M059J (cell line): ENCODE measurements at places on chromosomes 11 and 22. TPM values are rescaled to one million over a fixed set of nuclear protein-coding genes. Genes with fewer than 3 reads are reported as not detected.
A peak's percentile ranks its signal among the peaks of the same experiment; 100 is the strongest.

LDLRAD3 gene
- 6.8 and 12.1 TPM in 2 replicates for total RNA-seq

ARVCF gene
- total RNA-seq, result 4.8 and 5.1 TPM in 2 replicates

DNA sequence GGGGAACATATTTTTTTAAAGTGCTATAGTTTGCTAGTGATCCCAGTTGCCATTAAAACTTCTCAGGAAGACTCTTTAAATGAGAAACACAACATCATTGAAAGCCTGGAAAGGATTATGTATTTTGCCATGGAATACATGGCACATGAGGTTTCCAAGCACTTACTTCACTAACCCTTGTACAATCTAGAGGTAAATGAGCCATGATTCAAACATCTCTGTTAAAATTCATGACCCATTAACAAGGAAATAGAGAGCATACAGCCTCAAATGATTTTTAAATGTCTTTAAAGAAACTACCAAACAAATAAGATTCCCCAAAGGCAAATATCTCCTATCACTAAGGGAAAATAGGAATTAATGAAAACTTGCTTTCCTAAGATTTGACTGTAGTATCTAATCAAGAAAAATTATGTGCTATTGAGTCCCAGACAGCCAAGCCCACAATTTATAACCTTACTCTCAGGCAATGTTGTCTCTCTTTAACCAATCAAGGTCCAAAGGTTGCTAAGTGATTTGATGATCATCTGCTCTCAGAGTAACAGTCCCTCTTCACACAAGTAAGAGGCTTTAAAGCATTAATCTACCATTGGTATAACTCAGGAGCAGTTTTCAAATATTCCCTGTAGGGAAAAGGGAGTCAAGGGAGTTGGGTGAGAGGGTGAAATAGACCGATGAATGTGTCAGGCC, 92.0 kb upstream of the DDI1 start:
- no peak for DNase-seq

GRCh38 chr22:25448435-25449051, 115.9 kb upstream of the GRK3 start:
- peak; percentile 13 for DNase-seq

RAG1 gene
- total RNA-seq, result 0.52 and 0.57 TPM in 2 replicates

GRCh38 chr22:42368379-42369249, 63.6 kb downstream of the NFAM1 start:
- no peak for DNase-seq

DNA sequence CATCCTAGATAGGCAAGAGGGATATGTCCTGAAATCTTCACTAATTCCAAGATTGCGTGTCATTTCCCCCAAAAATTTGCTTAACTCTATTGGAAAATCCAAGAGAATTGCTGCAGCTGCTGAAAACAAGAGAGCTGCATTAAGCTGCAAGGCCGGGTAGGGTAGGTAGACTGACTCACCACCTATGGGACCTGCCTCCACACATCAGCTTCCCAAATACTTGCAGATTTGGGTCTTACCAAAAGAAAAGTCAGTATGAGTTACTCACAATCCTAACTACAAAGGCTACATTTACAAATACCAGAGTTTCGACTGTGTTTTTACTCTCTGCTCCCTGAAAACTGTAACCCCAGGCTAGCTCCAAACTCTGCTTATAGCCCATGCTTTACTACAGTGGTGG, 142.5 kb upstream of the TEAD1 start:
- DNase-seq, result no peak

OR51B4 gene
- total RNA-seq, result 2.0 TPM in 1 of 2 replicates, not detected in the other
